ENCODE measurements at places on chromosomes 11 and 22.

DNA sequence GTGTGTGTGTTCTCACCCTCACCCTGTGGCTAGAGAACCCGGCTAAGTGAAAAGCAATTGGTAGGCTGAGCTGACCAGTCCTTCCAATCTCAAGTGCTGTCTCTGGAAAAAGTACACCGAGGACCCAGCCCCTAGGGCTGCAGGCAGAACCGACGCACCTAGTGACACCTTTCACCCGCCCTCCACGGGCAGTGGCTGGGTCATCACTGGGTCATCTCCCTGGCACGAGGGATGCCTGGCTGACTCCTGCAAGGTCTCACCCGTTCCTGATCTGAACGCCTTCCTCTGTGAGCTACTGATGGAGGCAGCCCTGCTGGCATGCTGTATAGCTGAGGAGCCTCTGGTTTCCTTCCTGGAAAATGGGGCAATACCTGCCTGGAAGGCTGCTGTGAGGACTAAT is 311.5 kb downstream of the NTM start:
- no peak for DNase-seq

- DNase-seq: no peak
Measured at GRCh38 chr11:70319396-70320076, 49.0 kb downstream of the PPFIA1 start.

DNA sequence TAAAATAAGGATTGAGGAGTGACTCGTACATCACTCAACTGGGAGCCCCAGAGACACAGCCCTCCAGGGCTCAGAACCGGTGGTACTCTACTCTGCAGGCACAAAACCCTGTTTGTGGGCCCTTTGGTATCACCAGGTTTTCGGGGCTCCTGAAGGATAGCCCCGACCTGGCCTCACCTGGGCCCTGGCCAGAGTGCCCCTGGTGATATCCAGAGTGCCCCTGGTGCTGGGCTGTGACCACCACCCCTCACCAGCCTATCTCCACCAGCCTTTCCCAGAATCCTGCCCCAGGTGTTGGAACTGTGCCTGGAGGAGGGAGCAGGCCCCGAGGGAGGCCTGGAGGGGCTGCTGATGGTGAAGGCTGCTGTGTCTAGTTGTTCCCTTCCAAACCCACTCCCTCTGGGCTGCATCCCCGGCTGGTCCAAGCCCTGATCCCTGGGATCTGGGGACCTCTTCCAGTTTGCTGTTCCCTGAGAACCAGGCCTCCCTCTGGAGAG is 2.2 kb upstream of the GGT5 start:
- DNase-seq: no peak

DNA sequence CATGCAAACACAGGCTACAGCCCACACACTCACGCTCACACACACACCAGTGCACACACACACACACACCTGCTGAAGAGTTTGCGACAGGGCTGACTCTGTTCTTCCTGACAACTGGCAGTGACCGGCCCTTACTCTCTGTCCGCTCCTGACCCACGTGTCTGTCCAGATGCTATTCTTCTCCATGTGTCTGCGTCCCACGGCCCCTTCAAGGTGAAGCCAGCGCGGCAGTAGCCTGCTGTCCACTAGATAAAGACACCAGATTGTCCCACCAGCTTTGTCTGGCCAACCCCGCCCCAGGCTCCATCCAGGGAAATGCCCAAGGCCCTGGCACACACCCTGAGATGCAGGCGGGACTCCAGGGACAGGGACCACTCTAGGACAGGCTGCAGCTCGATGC is 713.9 kb downstream of the BRD1 start:
- no peak for DNase-seq

DNA sequence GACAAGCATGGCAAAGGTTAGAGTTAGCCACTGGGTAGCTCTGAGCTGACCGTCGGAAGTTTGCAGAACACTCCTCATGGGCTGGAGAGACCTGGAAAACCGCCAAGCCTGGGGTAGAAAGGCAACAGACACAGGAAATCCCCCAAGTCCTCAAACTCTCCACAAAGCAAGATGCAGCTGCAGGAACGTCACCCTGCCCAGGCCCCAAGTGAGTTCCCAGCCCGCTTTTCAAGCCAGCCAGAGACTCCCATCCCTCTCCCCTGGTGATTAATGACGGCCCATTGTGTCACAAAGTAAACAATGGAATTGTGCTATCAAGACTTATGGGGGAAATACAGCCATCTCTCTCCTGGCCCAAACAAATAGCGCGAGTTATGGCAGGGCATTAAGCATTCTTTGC is 633.0 kb downstream of the TBC1D22A start:
- DNase-seq: no peak

GRCh38 chr11:59186130-59186594 is 14.2 kb downstream of the DTX4 start:
- peak; percentile 49 for DNase-seq

- no peak for DNase-seq
Measured at GRCh38 chr11:12123273-12123672, 12.9 kb downstream of the MICAL2 start.

Measured in NB4 (cell line).